ENCODE measurements at places on chromosomes 12 and 14.

DNA sequence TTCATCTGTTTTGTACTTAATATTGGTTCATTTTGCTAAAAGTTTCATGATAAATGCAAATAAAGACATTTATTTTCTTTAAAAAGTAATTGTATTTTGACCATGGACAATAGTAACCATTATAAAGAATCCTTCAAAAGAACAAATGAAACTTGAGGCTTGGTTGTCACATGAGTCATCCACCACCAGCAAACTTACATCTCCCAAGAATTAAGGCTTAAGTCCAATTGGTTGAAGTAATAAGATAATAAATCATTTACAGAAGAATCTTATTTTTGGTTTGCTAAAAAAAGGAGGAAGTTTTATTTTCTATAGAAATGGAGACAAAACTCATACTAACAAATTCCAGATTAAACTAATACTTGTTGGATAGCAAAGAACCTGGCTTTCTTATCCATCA lies 84.8 kb upstream of the KITLG start:
- DNase-seq: no peak

DNA sequence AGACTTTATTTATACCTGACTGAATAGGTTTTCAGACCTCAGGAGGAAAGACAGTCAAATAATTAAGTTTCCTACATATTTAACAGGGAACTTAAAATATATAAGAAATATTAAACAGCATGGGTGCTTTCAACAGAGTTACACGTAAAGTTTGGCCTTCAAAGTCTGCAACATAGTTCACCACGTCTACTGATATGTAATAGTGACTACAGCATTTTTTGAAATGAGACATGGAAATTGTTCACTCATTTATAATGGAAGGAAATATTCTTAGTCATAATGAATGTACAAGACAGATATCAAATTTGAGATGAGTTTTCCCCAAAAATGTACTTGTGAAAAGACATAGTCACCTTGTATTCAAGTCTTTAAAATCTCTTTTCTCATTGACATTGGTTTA lies 56.7 kb upstream of the KCNMB4 start:
- no peak for DNase-seq

GRCh38 chr12:131720241-131720640 lies 9.4 kb downstream of the SFSWAP start:
- no peak for DNase-seq

DNA sequence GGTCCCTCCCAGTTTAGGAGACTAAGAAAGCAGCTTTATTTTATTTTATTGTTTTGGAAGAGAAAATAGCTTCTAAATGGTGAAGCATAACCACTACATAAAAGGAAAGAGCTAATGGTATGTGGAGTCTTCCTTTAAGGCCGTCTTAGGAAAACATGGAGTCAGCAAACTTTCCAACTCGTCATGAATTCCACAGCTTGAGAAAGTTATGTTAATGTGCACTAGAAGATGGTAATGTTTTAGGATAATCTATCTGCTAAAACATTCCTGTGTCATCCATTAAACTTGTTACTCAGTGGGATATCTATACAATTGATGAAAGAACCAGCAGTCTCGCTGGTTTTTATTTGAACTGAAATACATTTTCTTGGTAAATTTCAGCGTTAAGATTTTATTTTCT lies 448.4 kb upstream of the SEL1L start:
- DNase-seq: no peak

DNA sequence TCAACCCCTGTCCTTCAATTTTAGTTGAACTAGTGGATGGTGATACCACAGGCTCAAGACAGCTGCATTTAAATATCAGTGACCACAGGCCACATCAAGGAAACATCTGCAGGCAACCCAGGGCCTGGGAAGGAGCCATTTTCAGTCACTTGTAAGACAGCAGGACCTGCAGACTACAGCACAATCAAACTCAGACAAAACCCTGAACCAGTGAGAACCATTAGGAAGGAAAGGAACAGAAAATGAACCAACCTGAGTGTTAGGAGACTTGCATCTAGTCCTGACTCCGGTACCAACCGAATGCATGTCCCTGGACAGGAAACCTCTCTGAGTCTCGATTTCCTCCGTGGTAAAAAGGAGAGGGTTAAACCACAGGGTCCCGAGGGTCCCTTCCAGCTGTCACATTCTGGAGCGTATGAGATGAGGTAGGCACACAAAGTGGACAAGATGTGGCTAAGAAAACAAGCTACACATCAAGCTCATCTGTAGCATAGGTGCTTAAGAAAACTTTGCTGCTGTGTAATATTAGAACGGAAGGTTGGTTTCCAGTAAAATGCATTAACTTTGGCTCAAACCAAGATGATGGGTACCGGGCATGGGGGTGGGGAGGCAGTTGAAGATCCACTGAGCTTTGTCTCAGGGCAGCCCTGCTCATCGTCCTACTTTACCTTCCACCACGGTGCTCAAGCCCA lies 1.6 kb upstream of the CDKN1B start:
- peak; percentile 94 for DNase-seq

DNA sequence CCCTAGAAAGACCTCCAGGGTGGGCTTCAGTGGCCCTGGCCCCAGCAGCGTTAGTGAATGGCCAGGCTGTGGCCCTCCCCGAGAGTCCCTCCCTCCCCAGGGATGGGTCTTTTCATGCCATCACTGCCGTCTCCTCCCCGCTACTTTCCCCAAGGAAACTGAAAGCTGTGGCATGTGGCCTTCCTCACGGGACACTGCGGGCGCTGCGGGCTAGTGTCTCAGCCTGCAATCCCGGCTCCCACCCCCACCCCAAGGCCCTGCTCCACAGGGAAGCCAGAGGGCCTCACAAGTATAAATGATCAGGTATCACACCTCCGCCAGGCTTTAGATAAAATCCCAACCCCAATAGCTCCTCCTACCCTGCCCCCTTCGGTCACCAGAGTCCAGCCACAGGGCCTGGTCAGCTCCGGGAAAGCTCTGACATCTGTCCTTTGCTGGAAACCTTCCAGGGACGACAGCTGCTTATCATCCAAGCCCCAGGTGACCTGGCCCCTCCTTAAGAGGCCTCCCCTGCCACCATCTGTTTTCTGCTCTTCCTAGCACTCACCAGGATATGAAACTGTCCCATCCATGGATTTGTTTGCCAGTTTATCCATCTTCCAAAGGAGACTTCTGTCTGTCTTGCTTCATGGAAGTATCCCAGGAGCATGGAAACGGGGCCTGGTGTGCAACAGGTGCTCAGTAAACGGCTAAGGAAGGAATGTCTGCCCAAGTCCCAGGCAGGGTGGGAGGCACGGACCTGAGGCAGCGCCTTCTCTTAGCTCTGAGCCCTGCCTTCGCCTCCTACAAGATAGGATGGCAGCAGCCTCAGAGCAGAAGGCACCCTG lies 31.6 kb downstream of the CCDC85C start:
- DNase-seq: no peak

Data from hematopoietic multipotent progenitor cell treated with erythropoietin and hydrocortisone succinate and interleukin-3 and kit ligand, for 4 days (in vitro differentiated cells).